T-helper 2 cell (primary cell): ENCODE measurements at places on chromosomes 2 and 18.

DNA sequence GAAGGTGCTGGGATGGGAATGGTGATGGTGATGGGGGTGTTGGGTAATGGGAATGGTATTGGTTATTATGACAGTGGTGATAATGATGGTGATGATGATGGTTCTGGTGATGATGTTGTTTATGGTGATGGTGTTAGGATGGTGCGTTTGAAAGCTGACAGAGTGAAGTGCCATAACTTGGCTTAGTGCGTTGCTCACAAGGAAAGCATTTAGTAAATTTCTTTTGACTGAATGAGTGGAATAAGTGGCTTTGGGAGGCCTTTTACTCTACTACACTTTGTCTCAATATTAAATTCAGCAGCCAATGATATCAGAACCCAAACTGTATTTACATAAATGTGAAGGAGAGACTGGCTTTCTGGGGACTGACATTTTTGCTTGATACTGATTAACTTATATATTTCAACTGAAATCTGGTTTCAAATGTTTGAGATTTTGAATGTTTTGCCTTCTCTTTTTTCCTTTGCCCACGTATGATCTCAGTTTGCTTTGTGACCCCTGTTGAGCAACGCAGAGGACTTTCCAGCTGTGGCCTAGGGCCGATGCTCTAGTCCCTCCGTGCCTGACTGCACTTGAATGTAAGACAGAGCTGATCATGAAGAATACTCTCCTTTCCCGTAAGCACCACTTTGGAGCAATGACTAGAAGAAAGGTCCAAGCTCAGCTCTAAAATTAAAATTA, 128.5 kb upstream of the SH3BP4 start:
- DNase-seq, result no peak

DNA sequence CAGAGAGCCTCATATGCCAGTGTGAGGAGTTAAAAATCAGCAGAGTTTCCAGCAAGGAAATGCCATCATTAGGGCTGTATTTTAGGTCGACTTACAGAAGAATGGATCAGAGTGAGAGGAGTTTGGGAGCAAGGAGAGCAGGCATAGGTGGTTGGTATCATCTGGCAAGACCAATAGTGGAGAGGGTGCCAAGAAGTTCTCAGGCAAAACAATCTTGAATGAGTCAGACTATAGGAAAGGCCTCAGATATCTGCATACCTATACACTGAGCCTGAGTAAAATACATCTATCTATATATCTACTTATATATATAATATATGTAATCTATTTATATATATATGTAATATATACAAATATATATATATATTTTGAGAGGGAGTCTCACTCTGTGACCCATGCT, 57.3 kb downstream of the TMEFF2 start:
- DNase-seq, result no peak

- no peak for DNase-seq
These were observed 116.2 kb upstream of the ST6GAL2 start for GRCh38 chr2:107001964-107002696.

GRCh38 chr2:113225263-113226259, 51.8 kb downstream of the PSD4 start:
- DNase-seq, result no peak

- no peak for DNase-seq
These were observed 184.8 kb upstream of the SP5 start for GRCh38 chr2:170530284-170530745.

GRCh38 chr18:13303756-13304364, 85.3 kb downstream of the LDLRAD4 start:
- no peak for DNase-seq

DNA sequence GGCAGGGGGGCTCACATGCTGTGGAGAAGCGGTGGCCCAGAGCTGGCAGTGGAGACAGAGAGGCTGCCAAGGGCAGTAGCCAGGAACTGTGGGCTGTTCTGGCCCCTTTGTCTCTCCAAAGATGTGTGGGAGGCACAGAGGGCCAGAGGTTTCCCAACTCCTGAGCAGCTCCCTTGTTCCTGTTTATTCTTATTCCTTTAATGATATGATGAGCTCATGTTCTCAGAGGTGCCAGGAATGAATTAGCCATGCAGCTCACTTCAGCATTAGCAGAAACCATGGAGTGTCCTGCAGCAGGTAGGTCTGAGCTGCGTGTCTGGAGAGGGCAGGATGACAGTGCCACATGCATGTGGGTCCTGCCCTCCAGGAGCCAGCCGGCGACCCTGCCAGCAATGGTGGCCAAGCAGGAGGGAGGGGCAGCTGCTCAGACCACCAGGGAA, 77.9 kb upstream of the FZD7 start:
- no peak for DNase-seq

GRCh38 chr2:193377789-193378188, 1183.1 kb upstream of the TMEFF2 start:
- peak; percentile 6 for DNase-seq

GRCh38 chr2:212495046-212495445, 43.6 kb downstream of the ERBB4 start:
- no peak for DNase-seq

DNA sequence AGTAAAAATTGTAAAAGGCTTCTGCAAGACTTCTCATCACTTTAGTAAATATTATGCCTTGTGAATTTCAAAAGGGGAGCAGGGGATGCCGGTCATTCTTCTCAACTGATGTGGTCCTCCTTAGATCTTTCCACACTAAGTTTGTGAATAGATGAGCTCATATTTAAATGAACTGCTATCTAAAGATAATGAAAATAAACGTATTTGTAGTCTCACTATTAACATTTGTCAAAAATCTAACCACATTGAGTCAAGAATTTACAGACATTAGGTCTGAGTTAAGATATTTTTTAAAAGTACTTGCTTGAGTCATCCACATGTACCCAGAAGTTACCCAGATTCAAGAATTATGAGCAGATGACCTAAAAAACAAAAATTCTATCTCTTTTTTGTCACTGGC, 6.5 kb downstream of the PRPF40A start:
- DNase-seq, result no peak

DNA sequence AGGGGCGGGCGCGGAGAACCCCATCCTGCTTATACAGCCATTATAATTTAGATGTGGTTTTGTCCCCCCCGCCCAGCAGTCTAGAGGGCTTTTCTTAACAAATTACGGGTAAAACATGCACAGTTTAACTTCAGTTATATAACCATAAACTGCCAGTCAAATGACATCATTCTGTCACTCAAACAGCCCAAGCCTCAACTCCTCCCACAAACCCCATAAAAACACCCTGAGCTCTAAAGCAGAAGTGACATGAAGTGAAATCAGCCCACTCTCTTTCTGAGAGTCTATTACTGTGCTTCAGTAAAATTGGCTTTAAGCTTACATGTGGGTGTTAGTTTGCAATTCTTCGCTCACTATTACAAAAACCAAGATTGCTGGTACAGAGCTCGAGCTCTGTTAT, 705.1 kb upstream of the GCFC2 start:
- DNase-seq, result no peak

GRCh38 chr18:13305301-13305700, 86.7 kb downstream of the LDLRAD4 start:
- no peak for DNase-seq

DNA sequence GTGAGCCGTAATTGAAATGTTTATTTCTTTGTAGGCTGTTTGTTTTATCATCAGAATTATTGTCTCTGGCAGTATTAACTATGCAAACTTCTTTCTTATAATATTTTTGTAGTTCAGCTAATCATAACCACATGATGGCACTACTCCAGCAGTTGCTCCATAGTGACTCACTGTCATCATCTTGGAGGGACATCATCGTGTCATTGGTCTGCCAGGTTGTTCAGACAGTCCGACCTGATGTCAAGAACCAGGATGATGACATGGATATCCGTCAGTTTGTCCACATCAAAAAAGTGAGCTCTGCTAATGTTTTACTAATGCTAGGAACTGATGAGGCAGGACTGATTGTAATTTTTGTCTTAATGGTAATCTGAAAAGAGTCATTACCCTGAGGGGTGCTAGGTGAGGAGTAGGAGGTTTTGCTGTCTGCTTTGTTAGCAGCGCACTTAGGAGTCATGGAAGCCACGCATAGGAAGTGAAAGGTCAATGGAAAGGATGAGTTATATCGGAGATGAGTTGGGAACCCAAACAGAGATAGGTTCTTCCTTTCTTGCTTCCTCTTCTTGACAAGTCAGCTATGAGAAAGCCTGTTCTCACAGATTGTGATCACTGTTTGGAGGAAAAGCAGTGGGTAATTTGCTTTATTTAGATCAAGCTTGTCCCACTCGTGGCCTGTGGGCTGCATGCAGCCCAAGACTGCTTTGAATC, 49.2 kb downstream of the PIKFYVE start:
- DNase-seq, result no peak

DNA sequence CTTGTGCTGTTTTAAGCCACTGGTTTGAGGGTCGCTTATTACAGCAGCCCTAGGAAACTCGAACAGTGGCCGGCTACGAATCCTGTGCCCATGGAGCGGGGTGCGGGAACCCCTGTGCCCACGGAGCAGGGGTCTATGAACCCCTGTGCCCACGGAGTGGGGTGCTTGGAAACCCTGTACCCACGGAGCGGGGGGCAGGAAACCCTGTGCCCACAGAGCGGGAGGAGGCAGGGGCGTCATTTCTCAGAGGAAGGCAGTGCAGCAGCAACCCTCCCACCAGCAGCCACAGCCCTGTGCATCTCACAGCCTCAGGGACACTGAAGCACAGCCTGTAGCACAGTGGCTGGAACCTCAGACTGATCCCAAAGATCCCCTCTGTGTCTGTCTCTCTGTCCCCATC, 34.2 kb upstream of the GPC1 start:
- no peak for DNase-seq

DNA sequence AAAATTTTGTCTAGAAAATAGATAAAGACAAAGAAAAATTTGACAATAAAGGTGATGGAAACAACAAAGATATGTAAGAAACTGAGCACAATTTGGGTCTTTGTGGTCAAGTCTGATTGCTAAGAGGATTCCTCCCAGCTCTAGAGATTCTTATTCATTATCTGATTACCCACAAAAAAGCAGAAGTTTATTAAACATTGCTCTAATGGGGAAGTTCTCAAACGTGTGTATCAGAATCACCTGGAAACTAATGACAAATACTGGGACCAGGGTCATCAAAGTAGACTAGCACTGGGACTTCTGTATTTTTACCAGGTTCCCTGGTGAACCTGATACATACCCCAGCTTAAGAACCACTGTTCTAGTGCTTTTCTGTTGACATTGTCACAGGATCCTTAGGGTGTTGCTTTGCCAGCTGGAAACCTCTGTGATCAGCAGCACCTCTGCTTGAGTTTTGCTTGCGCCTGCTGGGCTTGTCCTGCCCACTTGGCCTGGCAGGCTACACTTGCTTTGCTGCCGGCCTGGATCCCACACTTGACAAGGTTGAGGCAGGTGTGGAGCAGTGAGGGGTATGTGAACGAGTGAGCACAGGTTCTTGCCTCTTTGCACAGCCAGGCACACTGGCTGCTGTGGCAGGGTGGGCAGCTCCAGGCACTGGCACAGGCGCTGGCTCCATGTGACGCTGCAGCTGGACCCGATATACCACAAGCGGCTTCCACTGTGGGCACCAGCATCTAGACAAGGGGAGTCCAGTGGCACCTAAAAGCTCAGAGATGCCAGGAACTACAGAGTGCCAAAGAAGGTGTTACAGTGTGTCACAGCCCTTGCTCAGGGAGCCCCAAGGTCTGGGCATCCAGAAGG, 6.2 kb upstream of the GORASP2 start:
- no peak for DNase-seq

DNA sequence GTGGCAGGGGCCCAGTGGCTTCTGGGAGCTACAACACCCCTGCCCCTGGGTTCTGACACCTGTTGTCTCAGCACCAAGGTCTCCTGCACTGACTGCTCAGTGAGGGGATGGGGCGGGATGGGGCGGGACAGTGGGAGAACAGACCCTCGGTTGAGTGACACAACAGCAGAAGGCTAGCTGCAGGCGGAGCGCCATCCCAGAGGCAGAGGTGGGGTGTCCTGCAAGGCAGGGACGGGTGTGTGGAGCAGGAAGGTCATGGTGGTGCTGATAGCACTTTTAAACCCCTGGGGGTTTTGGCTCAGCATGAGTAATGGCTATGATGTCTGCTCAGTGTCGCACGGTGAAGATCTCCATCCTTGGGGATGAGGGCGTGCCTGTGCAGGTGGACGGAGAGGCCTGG, 105.1 kb downstream of the DGKD start:
- no peak for DNase-seq

- no peak for DNase-seq
These were observed 494.9 kb upstream of the LRATD1 start for GRCh38 chr2:14137643-14138042.

- DNase-seq, result no peak
These were observed 99.4 kb upstream of the SCN7A start for GRCh38 chr2:166593403-166593802.

DNA sequence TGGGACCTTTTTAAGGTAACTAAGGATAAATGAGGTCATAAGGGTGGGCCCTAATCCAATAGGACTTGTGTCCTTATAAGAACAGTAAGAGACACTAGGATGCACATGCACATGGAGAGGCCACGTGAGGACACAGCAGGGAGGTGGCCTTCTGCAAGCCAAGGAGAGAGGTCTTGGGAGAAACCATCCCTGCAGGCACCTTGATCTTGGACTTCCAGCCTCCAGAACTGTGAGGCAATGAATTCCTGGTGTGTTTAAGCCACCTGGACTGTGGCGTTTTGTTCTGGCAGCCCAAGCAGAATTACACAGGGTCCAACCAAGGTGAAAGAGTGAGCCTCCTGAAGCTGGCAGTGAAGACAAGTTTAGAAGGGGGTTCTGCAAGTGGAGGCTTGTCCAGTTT, 89.6 kb upstream of the IL1R2 start:
- no peak for DNase-seq

DNA sequence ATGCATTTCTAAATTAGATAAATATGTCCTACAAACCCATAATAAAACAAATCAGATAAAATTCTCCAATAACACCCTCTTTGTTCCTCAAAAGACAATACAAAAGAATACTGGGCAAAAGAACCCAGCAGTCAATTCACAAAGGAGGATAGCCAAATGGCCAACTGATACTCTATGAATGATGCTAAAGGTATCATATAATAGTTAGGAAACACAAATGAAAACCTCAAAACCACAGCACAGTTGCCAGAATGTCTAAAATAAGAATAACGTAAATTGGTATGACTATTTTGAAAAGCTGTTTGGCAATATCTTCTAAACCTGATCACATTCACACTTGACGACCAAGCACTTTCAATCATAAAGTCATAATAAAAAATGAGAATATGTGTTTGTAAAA, 315.4 kb downstream of the CDH7 start:
- DNase-seq, result no peak

DNA sequence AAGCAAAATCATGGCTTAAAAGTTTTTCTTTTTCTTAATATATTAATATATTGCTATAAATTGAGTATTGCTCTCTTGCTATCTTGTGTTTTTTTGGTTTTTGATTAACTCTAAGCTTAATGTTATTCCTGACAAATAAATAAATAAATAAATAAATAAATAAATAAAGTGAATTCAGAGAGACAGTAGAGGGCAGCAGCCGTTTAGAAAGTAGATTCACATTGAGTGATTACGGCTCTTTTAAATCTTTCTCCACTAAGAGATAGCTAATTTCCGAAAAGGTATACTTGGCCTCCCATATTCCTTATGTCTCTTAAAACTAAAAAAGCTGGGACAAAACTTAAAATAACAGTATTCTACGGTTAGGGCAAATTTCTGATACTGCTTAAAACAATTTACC, 34.3 kb downstream of the MSH2 start:
- no peak for DNase-seq

- DNase-seq, result no peak
These were observed 223.1 kb downstream of the AGAP1 start for GRCh38 chr2:235716875-235717496.

- no peak for DNase-seq
These were observed 135.5 kb downstream of the LCLAT1 start for GRCh38 chr2:30582521-30582920.

- DNase-seq, result no peak
These were observed 34.0 kb downstream of the TMEM185B start for GRCh38 chr2:120189189-120189588.
